ENCODE measurements at places on chromosomes 7 and 10.
A peak's percentile ranks its signal among the peaks of the same experiment; 100 is the strongest.

DNA sequence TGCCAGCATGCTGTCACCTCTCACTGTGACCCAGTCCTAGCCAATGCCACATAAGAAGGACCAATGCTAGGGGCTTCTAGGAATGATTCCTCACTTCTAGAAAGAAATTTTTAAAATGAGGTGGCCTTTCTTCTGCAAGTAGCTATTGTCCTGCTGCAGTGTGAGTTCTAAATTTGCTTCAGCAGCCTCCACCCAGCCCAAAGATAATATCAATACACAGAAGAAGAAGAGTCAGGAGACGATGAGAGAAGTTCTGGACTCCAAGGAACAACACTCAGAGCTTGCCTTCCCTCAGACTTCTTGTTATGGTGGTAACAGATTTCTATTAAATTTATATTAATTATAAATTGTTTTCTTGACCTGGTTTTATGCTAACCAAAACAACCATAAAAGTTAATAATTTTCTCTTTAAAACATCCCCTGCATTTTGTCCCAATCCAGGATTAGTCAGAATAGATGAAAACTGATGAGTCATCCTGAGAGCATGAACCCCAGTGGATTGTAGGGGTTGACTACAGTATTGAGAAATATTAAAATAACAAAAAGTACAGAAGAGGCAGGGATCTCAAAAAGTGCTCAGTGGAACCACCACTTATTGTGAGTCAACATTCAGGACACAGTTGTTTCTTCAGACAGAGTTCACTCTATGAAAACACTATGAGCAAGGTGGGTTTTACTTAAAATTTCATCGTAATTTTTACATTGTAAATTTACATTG, 29.6 kb upstream of the AKR1C2 start:
- DNase-seq, result no peak

DNA sequence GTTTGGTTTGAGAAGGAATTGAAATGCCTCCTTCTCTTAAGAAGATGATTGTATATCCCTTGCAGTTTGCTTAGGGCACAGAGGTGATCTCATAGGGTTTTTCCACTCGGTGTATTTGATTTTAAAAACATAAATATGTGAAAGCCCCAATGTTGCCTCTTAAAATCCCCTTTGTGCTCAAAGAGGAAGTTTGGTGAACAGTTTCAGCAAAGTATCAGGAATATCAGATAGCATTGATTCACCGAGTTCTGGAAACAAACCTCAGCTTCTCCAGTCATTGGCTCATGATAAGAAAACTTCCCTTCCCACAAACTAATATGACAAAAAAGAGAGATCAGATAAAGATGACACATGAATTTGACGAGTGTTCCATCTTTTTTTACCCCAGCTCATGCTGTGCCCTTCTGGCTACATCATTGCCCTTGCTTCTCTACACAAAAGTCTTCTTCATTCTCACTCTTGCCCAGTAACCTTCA, 20.1 kb upstream of the SMNDC1 start:
- no peak for DNase-seq

DNA sequence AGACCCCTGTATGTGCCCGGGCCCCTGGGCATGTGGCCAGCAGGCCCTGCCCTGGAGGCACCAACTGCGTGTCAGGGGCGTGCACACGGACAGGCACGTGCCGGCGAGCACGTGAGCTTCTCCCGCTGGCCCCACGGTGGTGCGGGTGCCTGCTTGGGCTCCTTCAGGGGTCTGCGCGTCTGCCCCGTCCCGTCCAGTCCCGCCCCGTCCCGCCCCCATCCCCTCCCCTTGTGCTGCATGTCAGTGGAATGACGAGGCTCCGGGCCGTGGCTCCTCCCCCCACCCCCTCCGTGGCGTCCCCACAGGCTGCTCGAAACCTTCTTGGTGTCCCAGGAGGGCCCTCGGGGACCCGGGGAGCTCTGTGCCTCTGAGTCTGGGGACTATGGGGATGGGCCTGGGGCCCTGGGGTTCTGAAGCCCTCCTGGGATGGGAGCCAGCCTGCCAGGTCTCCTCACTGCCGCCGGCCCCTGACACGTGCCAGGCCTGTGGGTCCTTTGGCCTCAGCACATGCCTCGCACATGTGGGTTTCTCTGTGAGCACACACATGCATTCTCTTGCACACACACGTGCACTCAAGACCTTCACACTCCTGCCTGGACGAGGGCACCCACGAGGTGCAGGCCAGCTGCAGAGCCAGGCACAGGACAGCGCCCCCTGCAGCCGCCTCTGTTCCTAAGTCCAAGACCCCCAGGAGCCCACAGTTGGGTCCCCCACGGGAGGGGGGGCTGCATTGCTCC, 27.5 kb upstream of the AMZ1 start:
- no peak for DNase-seq

- DNase-seq, result peak; percentile 36
These were observed 238.8 kb downstream of the POLR1F start for GRCh38 chr7:19470031-19470430.

DNA sequence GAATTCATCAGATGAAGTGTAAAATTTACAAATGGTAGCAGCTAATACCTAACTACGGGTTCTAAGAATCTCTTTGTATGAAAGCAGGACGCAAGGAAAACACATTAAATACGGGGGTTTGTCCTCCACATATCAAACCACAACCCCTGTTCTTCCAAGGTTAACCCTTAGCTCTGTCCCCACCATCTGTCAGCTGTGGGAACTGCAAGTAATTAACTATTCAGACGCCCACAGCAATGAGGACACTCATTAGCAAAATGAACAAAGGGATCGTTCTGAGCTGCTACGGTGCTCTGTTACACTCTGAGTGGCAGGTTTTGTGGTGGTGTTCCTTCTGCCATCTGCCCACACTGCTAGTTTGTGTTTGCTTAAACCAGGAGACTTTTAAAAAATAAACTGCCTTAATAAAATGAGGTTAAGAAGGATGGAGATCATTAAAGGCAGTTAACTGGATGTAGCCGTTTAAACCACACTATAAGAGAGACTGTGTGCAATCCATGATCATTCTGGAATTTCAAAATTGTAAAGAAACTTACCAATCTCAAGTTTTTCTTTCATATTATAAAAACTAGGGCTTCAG, 51.4 kb downstream of the C10orf67 start:
- peak; percentile 56 for DNase-seq

DNA sequence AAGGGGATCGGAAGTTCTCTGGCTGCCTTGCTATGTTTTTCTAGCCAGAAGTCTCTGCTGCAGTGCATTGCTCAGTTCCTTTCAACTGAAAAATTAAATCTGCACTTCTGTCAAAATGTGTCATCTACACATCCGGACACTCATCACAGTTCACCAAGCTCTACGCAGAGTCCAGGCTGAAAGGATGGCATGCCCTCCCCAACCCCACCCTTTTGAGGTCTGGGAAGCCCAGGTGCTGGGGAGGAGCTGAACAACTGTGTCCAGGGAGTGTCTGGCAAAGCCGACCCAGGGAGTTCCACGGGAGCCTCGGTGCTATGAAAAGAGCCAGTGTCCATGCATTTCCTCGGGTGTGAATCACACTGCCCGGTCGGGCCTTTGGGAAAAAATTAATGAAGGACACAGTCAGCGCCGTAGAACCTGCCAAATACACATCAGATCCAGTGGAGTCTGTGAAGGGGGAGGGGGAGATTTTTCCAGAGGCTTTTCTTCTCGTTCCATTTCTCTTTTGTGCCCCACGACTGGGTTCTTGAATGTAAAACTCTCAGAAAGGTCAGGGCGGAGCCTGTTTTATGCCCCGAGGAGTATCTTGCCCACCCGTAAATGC, 757 bp upstream of the PALS2 start:
- DNase-seq, result peak; percentile 60

DNA sequence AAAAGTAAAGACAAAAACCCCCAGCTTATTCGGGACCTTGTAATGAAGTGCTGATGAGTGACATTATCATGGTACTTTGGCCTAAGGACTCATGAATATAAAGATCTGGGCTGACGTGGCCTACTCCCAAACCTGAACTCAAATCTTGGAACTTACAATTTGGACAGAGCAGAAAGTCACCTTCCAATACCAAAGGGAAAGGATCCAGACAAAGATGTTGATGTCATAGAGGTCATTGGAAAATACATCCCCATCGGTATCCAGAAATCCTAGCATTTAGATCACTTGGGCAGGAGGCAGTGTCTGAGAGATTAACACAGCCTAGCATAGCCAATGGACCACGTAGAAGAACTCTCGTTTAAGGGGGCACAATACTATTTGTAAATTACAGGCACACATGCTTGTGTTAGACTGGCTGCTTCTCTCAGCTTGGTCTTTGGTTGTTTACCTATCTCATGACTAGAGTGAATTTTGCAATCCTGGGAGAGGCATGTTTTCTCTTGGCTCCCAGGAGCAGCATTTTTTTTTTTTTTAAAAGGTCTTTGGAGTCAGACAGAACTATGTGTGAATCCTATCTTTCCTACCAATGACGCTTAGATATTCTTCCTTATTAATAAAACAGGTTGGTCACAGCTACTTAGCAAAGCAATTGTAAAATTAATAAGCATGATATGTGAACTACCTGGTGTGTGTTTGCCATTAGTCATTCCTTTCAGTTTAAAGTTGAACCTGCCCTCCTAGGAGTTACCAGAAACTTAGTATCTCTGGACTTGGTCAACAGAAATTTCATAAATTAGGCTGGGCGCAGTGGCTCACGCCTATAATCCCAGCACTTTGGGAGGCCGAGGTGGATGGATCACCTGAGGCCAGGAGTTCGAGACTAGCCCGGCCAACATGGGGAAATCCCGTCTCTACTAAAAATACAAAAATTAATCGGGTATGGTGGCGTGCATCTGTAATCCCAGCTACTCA, 27.8 kb upstream of the MRPS33 start:
- DNase-seq, result no peak

GRCh38 chr10:96053985-96054384, 10.6 kb downstream of the CCNJ start:
- DNase-seq, result no peak

DNA sequence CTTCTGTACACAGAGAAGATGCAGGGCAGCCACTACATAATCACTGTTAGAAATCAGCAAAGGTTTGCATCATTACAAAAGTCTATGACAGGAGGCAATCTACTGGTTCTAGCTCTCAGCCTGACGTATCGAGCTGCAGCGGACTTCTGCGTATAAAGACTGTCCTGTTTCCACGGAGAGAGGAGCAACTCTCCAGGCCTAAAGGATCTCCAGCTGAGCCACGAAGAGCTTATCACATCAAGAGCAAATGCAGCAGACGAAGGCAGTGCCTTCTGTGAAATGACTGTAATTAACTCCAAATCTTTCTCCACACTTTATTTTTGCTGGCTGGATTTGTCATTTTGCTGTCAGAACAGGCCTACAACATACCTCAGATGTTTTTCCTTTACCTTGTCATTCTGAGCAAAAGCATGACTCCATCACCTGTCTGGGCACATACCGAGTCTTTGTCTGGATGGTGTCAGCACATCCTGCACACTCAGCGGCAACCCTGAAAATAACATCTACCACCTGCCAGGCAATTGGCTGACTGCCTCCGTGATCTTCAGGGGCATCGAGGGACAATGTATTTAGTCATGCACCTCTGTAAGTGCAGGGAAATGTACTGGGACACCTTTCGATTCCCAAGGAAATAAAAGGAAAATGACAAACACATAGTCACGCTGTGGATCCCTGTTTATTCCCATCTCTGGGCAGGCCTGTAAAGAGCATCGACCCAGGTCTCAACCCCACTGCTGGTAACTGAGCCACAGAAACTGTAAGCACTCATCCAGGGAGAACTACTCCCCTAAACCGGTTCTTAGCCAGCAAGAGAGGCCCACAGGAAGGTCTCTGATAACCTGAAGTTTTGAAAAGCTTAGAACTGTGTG, 26.3 kb upstream of the SH3PXD2A start:
- no peak for DNase-seq

DNA sequence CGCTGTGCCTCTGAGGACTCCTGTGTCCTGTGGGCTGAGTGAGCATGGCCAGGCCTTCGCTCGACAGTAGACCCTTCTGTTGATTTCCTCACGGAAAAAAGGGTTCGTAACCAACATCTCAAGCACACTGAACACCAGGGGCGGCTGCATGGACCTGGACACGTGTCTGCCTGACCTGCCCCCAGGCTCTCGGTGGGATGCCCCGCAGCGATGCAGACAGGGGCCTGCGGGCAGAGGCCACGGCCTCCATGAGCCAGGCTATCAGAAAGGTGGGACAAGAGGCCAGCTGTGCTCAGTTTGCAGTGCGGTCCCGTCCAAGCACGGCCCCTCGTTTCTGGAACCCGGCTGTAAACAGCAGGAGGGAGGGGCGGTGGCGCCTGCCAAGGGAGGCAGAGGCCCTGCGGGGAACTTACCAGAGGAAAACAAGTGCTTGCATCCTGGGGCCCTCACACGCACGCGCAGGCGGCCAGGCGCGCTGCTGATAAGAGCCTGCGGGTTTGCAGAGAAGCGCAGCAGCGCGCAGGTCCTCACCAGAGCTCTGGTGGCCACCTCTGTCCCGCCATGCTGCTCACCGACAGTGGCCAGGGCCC, 10.6 kb downstream of the GPR146 start:
- DNase-seq, result peak; percentile 95

DNA sequence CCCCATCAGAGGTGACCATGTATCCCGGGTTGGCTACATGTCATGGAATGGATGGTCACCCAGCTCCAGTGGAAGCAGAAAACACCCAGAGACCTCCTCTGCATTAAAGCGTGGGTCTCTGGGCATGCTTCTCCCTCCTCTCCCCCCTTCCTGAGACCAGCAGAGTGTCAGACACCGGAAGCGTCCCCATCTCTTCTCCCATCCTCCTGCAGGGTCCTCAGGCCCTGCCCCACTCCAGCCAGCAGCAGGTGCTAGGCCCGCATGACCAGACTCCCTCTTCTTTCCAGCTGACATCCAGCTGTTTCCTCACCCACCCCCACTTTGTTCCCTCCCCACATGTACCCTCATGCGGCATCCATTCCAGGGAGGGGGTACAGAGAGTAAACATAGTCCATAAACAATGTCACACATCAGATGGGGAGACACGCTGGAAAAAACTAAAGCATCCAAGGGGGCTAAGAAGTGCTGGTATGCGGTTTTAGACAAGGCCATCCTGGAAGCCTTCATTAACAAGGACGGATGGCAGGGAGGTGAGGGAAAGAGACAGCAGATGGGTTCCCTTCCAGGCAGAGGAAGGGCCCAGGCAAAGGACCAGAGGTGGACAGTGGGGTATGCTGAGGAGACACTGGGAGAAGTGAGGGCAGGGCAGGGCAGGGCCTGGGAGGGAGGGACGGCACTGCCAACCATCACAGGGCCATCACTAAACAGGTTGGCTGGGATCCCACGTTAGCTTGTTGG, 12.5 kb upstream of the SLC18A3 start:
- no peak for DNase-seq

DNA sequence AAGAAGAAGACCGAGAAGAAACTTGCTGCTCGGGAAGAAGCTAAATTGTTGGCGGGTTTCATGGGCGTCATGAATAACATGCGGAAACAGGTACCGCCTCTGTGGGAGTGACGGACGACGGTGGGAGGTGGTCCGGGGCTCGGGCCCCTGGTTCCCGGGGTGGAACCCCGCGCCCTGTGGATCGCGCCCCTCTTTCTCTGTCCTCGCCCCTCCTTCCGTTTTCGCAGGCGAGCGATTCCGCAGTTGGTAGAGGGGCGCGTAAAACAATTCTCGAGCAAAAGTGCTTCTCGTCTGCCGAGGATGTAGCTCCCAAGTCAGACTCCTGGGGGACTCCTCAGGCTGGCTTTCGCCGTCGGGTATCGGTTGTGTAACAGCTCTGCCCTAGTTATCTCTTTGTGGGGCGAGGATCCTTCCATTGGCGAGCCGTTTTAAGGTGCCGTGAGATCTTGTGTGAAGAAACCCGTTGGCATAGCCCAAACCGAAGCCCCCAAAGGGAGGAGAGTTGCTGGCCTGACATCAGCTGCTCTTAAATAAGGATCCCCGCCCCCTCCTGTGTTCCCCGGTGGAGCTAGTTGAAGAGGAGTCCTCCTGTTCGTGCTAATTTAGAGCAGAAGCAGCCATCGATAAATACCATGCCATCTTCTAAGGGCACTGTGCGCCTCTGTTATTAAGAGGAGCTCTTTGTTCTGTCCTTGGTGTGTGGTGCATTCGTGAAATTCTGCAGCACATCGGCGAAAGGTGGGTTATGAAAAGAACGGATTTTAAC, 655 bp downstream of the KLHL7 start:
- peak; percentile 82 for DNase-seq
